ENCODE measurements at places on chromosomes 1 and 21.

DNA sequence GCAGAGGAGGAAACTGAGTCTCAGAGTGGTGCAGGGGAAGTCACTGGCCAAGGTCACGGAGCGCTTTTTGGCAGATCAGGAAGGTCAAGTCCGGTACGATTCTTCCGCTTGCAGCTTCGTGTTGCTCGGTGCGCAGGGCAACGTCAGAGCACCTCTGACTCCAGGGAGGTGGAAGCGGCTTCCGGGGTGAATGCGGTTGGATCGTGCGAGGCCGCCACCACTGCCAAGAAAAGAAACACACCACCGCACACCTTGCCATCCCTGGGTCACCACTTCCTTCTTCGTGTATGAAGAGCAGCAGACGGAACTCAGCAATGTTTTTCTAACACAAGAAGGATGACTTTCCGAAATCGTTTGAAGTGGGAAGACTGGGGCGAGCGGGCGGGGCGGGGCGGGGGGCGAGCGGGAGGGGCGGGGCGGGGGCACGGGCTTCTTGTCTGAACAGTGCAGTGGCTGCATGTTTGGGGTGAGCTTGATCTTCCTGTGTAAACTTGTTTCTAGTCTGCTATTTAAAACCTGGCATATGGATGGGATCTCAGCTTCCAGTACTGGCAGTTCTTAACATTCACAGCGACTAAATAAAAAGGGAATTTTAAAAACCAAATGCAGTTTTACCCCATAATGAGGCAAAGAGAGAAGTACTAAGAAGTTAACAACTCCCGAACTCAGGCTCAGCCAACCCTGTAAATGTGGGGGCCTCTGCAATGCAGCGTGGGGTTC is 300.0 kb downstream of the RRAGC start:
- DNase-seq, result no peak

- no peak for DNase-seq
Measured at GRCh38 chr1:28295936-28296335, 32.9 kb upstream of the MED18 start.

DNA sequence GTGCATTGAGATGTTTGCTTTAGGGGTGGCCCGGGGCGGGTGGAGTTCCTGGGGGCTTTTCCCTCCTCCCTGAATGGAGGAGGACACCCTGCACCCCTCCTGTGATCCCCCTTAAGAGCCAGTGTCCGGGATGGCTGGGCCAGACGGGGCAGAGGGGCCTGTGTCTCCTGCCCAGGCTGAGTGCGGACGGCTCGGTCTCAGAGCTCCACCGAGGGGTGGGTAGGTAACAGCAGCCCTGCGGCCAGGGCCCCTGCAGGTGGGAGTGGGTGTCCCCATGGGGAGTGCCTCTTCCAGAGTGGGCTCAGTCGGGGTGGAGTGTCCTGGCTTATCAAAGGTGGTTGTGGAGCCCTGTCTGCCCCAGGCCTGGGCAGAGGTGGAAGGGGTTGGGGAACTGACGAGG is 23.1 kb downstream of the TP73 start:
- DNase-seq, result no peak

DNA sequence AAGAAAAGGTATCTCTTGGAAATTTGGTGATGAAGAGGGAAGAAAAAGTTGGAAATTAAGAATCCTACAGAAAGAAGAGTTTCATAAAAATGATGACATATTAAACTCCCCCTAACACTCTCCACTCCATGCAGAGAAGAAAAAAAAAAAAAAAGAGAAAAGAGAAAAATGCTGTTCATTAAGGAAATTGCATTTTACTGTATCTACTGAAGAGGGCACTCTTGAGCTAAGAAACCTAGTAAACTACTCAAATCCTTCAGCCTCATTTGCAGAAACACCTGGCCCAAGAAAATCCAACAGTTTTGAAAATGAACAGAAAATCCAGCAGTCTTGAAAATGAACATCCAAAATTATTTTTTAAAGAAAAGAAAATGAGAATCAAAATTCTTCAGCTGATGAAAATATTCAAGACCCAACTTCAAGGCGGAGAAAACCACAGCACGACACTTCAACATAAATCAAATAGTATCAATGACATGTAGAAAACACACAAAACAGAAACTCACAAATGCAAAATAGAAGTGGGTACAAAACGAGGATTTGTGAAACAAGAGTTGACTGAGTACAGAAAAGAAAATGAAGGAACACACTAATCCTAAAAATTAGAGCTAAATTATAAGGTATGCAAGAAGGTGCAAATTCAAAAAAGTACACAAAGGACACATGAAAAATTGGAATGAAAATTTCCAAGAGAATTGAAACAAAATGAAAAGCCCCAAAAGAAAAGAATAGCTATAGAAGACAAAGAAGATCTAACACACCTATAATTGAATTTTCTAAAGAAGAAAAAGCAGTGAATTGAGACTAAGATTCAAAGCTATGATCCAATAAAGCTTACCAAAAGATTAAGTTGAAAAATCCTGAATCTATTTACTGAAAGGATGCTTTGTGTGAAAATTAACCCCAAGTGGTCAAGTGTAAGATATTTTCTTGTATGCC is 73.2 kb upstream of the DNAJC6 start:
- peak; percentile 43 for DNase-seq

DNA sequence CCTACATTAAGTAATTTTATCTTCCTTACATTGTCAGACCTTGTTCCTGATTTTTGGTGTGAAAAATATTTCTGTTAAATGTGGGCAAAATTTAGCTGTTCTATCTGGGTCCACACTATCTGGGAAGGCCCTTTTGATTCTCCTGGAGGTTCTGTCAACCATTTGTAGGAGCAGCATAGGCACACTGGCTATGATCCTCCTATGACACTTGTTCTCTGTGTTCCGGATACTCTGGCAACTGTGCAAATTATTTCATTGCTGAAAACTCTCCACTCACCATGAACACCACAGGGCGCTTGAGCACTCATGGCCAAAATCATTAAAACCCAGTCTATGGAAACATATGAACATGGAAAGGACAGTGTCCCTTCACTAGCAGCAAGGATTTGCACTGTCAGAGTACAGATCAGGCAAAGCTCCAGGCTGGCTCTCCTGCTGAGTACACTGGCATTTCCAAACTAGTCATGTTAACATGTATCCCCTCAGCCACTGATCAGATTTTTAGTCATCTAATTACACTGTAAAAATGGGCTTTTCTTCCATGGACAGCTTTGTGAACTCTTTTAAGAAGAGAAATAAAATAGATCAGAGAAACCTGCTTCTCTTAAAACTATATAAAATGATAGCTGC is 43.9 kb upstream of the SGIP1 start:
- DNase-seq, result no peak

- DNase-seq, result peak; percentile 92
Measured at GRCh38 chr1:155323729-155324036, 3.0 kb downstream of the RUSC1 start.

- DNase-seq, result no peak
Measured at GRCh38 chr1:230866171-230867070, 1.9 kb downstream of the C1orf198 start.

DNA sequence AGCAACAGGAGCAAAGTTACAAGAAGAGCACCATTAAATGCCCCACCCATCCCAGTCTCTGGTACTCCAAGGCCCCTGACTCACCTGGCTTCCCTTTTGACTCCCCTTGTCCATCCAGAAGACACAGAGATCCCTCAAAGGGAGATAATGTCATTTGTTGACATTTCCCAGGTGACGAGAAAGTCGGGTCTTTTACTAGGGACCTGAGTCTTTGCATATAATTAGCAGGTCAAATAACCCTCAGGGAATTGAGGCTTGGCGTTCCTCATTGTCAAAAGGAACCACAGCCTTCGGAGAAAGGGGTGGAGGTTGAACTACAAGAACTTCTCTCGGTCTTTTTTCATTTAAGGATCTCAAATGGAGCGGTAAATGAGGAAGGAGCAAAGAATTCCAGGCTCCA is 133.2 kb downstream of the PROX1 start:
- DNase-seq, result no peak

- DNase-seq, result peak; percentile 31
Measured at GRCh38 chr1:43934101-43934985, 742 bp downstream of the ARTN start.

DNA sequence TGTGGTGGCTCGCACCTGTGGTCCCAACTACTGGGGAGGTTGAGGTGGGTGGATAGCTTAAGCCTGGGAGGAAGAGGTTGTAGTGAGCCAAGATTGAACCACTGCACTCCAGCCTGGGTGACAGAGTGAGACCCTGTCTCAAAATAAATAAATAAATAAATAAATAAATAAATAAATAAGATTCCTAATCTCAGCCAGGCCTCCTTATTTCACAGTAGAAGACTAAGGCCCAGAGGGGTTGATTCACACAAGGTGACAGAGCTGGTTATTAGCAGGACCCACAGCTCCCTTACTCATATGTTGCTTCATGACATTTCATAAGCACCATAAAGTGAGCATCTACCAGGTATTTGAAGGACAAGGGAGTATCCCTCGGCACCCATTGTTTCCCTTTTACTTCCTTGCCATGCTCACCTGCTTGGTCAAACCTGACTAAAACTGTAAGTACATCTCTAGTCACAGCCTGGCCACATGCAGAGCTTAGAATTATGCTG is 32.7 kb downstream of the ALG14 start:
- no peak for DNase-seq

DNA sequence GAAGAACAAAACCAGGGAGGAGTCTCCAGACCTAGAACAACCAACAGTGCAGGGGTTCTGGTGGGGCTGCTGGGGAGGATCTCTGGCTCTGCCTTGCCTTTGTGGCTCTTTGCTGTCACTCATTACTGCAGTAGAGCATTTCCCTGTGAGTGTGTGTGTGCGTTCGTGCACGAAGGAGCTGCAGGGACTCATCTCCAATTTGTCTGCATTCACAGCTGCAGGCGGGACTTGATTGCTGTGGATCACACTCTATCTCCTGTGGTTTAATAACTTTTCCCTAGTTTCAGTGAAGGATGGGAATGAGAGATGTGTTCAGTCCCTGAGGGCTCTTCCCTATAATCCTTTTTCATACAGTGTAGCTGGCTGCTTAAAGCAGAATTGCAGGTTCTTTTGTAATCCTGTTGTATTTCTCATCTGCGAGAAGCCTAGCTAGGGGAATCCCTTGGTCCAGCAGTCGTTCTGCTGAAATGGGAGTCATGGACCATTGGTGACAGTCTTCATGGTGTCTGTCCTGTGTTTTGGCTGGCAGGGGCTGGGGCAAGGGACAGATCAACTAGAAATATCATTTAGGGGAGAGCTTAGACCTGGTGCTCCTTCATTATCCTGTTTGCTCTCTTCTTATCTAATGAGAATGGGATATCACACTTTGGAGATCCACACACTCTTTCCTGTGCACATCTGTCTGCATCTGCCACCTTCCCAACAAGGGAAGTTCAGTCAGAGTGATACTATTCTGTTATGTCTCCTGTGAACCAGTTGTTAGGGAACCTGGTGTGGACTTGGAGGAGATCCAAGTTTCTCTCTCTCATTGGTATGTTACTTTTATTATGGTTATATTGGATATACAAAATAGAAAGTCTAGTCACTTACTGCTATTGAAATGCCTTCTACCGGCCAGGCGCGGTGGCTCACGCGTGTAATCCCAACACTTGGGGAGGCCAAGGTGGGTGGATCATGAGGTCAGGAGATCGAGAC is 3.0 kb downstream of the PCP4L1 start:
- DNase-seq, result no peak

- DNase-seq, result no peak
Measured at GRCh38 chr1:10957133-10957532, 55.3 kb upstream of the TARDBP start.

GRCh38 chr1:53368314-53369033 is 40.6 kb upstream of the LRP8 start:
- peak; percentile 83 for DNase-seq

DNA sequence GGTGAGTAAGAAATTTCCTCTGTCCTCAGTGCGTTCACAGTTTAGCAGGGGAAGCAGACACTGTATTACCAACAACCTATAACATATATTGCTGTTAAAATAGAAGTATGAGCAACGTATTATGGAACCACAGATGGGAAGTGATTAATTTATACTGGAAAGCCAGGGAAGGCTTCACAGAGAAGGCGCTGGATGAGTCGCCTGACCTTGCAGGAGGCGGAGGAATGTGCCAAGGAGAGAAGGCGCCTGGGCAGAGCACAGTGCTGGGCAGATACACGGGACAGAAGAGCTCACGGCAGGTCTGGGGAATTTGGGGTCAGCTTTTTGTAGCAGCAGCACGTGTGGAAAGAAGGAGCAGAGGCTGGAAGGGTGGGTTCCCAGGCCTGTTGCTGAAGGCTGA is 116.3 kb downstream of the DHRS3 start:
- no peak for DNase-seq

- DNase-seq, result no peak
Measured at GRCh38 chr1:31718327-31718897, 14.6 kb upstream of the COL16A1 start.

- no peak for DNase-seq
Measured at GRCh38 chr1:47742890-47743760, 254.1 kb downstream of the TRABD2B start.

DNA sequence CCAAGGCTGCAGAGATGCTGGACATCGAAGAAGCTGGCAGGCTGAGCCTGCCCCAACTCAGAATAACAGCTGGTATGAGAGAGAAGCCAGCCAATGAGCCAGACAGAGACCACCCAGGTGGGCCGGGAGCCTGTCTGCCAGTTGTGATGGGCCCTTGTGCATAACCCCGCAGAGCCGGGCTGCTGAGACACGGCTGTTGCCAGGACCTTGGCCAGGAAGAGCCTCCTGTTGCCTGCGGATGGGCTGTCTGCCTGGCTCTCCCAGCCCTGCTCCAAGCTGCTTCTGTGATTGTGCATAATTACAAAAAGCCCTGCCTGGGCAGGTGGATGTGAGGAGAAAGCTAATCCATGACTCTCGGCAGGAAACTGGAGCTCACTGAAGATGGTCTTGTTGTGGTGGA is 126.5 kb downstream of the CAPN8 start:
- peak; percentile 87 for DNase-seq

- peak; percentile 46 for DNase-seq
Measured at GRCh38 chr1:178501705-178502329, 5.1 kb upstream of the CLEC20A start.

- DNase-seq, result peak; percentile 30
Measured at GRCh38 chr1:89087241-89087640, 22.2 kb upstream of the GBP1 start.

DNA sequence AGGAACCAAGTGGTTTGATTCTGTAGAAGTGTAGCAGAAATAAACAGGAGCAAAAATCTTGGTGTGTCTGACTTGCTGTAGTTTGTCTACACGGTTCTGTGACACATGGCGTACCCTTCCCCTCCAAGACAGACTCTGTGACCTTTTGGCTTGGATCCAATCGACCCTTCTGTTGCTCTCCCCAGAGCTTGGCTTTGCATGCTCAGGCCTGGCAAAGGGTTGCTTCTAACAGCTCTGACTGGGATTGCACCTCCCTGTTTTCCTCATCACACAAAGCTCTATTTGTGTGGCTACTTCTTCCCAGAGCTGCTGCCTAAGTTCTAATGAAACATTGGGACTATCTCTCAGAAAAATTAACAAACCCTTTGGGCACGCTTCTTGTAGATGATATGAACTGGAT is 24.0 kb downstream of the NGF start:
- DNase-seq, result peak; percentile 65

DNA sequence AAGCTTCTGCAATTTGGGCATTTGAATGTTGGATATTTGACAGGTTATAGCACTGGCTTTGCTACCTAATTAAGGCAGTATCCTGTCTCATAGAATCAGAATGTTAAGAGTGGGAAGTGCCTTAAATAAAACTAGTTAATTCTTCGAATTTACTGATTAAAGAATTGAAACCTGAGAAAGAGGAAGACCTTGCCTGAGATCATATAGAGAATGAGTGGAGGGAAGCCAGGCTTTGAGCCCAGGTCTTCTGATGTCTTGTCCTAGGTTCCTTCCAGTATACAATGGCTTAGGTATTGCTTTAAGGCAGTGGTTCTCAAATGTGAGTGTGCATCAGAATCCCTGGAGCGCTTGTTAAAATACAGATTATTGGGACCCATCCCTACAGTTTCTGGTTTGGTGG is 20.9 kb upstream of the SH3BGRL3 start:
- DNase-seq, result no peak

- no peak for DNase-seq
Measured at GRCh38 chr1:24925082-24925779, 4.8 kb downstream of the RUNX3 start.

Data from NCI-H446 (cell line).